ENCODE measurements at places on chromosomes 5 and 9. TPM values are rescaled to one million over a fixed set of nuclear protein-coding genes. Genes with fewer than 3 reads are reported as not detected.
A peak's percentile ranks its signal among the peaks of the same experiment; 100 is the strongest.

DNA sequence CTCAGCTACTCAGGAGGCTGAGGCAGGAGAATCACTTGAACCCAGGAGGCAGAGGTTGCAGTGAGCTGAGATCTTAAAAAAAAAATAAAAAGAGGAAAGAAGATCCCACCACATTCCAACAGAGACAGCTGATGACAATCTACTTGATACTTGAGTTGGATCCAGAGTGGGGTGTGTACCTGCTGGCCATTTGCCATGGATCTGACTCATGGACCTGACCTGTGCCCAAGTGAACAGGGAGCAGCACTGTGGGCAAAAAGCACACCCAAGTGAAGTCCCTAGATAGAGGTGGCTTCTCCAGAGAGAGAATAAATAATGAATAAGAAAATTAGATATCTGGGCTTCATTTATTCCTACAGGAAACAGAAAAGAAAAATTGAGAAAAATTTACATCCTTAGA lies 81.2 kb upstream of the MIER3 start:
- H3K27me3 ChIP-seq: no peaks in the 10 kb centered on the region
- no peak for DNase-seq
- no peaks in the 10 kb centered on the region for H3K36me3 ChIP-seq
- no peak overlapping the region for H3K27ac ChIP-seq

Gene PCDHGA10
- 11.4 TPM for total RNA-seq

DNA sequence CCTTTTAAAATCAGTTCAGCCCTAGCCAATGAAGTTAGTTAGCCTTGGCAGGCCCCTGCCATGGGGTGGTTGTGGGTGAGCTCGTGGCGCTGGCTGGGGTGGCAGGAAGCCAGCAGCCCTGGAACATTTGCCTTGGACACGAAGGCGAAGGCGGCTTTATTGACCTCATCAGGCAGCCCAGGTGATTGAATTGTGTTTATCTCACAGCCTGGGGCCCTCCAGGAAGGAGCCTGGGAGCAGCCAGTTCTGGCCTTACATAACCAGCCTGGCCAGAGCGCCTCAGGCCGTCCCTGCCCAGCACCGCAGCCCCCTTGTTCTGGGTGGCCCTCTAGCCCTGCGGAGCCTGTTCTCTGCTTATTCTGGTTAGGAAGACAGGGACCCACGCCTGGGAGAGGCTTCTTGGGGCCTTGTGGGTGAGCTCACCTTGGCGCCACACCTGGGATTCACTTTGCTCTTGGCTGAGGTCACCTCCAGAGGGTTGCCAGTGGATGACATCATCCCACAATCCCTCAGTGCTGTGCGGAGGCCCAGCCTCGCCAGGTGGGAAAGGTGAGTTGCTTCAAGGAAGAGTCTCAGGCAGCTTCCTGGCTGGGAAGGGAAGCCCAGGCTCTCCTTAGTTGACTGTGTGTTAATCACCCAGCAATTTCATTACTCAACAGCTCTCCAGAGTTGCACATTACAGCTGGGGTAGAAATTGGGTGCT lies 54.4 kb upstream of the RPL26L1 start:
- H3K36me3 ChIP-seq: no peaks in the 10 kb centered on the region
- peaks cover 6% of the 10 kb centered on the region for H3K4me1 ChIP-seq
- H3K4me3 ChIP-seq: no peak overlapping the region
- peak overlapping the region; percentile 97 for H3K27ac ChIP-seq

GRCh38 chr9:38043931-38044623 lies 24.9 kb downstream of the SHB start:
- H3K36me3 ChIP-seq: no peaks in the 10 kb centered on the region
- no peak overlapping the region for H3K27ac ChIP-seq
- no peak for DNase-seq

Gene SPARC
- 2,087 TPM for total RNA-seq
